Psoas muscle (tissue), 8 donors: ENCODE measurements at places on chromosomes 7 and 10. TPM values are rescaled to one million over a fixed set of nuclear protein-coding genes. Genes with fewer than 3 reads are reported as not detected.

MMD2 gene
- total RNA-seq = not detected

GRCh38 chr10:119754085-119754484, 28.2 kb downstream of the INPP5F start:
- no peak for DNase-seq

DNA sequence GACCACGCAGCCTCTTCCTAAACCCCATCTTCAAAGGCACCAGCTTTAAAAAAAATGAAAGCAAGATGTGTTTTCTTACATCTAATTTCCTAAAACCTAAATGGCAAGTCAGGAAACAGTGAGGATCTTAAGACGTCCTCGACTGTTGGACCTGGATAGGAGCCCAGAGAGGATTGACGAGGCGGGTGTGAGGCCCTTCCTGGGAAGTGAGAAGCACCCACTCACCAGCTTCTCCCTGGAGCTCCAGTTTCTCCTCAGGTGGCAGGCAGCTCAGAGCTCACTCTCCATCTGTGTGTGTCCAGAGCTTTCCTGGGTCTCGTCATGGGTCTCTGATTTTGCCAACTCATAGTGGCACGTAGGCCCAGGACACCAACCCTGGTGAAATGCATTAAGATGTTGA, 614.0 kb upstream of the AUTS2 start:
- no peak for DNase-seq

DNA sequence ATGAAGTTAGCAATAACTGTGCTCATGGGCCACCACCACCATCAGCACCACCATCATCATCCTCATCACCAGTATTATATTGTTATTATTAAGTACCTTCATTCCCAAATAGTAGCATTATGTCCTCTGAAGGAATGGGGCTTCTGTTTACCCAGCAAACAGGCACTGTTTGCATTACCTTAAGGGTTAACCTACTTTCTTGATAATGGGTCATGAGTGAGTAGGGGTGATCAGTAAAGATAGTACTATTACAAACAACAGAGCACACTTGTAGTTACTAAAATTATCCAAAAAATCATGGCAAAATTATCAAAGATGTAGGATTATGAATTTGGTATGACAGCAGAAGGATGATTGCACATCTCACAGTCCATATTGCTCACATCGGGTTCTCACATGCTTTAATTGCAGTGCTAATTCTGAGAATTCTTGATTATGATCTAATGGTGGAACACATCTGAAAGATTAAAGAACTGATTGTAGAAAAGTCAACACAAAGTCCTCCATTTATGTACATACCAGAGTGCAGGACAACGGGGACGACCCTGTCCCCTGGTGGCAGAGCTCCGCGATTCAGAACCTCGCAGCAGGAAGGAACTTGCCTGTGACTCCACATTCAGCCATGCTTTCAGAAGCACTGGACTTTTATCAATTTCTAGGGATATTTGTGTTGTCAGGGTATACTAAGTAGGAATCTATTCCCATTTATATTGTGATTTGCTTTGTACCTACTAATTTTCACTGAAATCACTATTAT, 31.0 kb downstream of the PDE1C start:
- no peak for DNase-seq

DNA sequence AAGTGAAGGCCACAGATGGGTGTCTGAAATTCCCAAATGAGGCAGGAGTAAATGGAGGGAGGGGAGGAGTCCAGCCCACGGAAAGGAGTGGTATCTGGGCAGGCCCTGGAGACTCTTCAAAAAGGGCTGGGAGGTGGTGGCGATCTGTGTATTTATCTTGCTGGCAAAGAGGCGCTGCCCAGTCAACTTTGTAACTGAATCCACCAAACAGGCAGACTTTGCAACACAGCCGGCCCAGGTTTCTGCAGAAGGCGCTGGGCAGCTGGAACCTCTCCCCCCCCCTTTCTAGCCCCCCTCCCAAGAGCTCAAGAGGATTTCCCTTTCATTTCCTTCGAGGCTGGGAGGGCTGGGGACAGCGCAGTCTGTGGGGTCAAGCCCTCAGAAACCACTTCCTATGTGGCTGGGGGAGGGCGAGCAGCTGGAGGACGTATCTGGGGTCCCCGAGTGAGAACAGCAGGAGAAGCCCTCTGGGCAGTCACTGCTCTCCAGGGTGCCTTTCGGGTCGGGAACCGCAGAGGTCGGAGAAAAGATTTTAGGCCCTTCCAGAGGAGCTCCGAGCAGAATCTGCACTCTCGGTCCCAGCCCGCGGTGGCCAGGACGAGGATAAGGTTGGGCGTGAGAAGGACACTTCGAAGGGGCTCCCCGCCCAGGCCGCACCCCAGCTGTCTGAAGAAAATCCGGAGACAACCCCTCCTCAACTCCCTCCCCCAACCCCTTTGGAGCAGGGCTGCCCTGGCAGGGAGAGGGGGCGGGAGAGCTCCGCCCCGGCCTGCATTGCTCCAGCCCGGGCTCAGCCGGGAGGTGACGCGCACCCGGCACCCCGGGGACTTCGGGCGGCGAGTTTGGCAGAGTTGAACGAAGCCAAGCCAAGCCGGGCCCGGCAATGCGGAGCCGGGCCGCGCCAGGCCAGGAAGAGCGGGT, 965 bp downstream of the ZCCHC24 start:
- peak; percentile 91 for DNase-seq
